ENCODE measurements at places on chromosomes 6 and 20.

- no peak for DNase-seq
- no peaks in the 10 kb centered on the region for H3K27me3 ChIP-seq
- no peak overlapping the region for H3K27ac ChIP-seq
- H3K36me3 ChIP-seq = no peaks in the 10 kb centered on the region
Observed at GRCh38 chr6:106918115-106918514, 56.4 kb downstream of the CD24 start.

GRCh38 chr6:169792306-169793015, 41.0 kb downstream of the ERMARD start:
- no peak for DNase-seq
- H3K27me3 ChIP-seq = no peaks in the 10 kb centered on the region
- no peak overlapping the region for H3K27ac ChIP-seq
- no peaks in the 10 kb centered on the region for H3K4me1 ChIP-seq
- H3K4me3 ChIP-seq = no peak overlapping the region

GRCh38 chr6:83875843-83876242, 16.4 kb downstream of the CYB5R4 start:
- H3K4me3 ChIP-seq = no peak overlapping the region
- no peak for DNase-seq
- H3K36me3 ChIP-seq = no peaks in the 10 kb centered on the region
- H3K27me3 ChIP-seq = no peaks in the 10 kb centered on the region
- no peak overlapping the region for H3K27ac ChIP-seq
- no peaks in the 10 kb centered on the region for H3K4me1 ChIP-seq

- no peak for DNase-seq
- no peaks in the 10 kb centered on the region for H3K36me3 ChIP-seq
- H3K27ac ChIP-seq = no peak overlapping the region
- no peaks in the 10 kb centered on the region for H3K4me1 ChIP-seq
Observed at GRCh38 chr20:46206025-46206424, 87.9 kb downstream of the CD40 start.

- H3K4me1 ChIP-seq = no peaks in the 10 kb centered on the region
- no peaks in the 10 kb centered on the region for H3K36me3 ChIP-seq
Observed at GRCh38 chr20:61556673-61557072, 304.6 kb downstream of the CDH4 start.

DNA sequence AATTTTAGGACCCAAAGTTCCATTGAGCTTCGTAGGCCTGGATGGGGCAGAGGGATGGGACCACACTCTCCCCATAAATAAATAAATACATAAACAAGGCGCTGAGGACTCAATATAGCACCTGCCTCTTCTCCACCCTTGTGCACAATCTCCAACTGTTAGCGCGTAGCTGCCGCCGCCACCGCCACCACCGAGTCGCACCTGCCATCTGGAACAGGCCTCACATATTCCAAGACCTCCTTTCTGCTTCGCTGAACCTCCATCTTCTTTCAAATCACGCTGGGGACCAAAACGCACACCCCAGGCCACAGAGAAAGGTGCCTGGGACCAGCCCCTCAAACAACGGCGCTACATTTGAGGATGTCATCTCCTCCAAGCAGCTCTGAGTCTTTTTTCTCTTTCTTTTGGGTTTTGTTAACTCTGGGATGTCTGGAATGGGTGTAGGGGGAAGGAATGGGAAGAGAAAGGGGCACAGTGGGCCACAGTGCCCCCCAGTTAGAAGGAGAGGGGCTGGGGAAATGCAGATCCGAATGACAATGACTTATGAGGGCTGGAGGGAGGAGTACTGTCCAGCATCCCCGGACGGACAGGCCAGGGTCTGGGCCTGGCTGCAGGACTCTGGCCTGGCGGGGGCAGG, 49.7 kb downstream of the NOL4L start:
- H3K4me1 ChIP-seq = no peaks in the 10 kb centered on the region
- H3K27ac ChIP-seq = no peak overlapping the region
- no peak for DNase-seq
- H3K36me3 ChIP-seq = no peaks in the 10 kb centered on the region
- H3K27me3 ChIP-seq = no peaks in the 10 kb centered on the region

DNA sequence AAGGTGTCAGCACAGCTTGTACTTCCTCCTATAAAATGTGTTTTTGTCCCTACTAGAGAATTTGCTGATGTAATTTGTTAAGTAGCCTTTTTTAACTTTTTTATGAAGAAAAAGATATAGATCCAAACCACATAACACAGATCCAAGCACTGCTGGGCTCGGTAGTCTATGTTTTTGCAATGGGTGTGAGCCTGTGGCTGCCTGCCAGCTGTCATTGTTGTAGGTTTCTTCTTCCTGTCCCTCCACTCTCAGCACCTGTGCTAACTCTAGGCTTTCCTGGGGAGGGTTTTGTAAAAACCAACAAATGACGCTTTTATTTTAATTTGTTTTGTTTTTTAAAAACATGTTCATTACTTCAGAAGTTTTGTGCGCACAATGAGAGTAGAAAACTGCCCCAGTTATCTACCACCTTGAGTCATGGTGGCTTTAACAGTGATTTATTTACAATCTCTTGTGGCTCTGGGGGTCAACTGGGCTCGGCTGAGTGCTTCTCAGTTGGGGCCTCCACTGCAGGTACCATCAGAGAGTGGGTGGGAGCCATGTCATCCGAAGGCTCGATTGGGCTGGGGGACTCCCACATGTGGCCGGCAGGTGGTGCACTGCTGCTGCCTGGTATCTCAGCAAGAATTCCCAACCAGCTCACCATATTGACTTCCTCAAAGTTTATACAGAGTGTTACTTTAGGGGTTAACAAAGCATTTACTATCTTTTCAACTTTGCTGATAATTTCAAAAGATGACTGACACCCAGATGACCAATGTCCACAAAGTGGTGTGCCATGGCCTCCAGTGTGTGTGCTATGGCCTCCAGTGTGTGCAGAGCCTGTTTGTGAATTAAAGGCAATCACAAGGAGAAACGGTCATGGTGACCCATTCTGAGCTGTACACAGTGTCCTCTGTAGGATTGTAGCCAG, 3.0 kb upstream of the CCR6 start:
- no peak for DNase-seq
- H3K4me1 ChIP-seq = peaks cover 2% of the 10 kb centered on the region
- no peaks in the 10 kb centered on the region for H3K27me3 ChIP-seq
- no peaks in the 10 kb centered on the region for H3K36me3 ChIP-seq

DNA sequence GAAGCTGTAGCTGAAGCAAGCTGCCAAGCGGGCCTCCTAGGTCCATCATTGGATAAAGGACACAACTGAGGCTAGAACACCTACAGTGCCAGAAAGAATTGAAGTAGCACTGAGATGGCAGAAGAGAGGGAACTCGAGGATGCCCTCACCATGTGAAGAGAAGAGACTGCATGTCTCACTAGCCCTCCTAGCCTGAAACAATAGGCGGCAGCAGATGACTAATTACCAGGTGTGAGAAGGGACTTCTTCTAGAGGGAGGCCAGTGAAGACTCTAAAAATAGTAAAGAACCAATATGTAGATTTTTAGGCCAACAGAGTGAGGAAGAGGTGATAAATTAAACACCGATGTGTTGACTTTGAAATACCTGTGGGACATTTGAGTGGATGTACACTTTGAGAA, 50.3 kb downstream of the LGSN start:
- no peaks in the 10 kb centered on the region for H3K36me3 ChIP-seq
- H3K4me3 ChIP-seq = no peak overlapping the region
- no peak overlapping the region for H3K27ac ChIP-seq
- no peaks in the 10 kb centered on the region for H3K4me1 ChIP-seq
- H3K27me3 ChIP-seq = no peaks in the 10 kb centered on the region

GRCh38 chr6:108738684-108739416, 109.4 kb upstream of the ARMC2 start:
- no peak overlapping the region for H3K27ac ChIP-seq
- no peaks in the 10 kb centered on the region for H3K36me3 ChIP-seq
- no peaks in the 10 kb centered on the region for H3K27me3 ChIP-seq
- DNase-seq = no peak
- peaks cover 8% of the 10 kb centered on the region for H3K4me1 ChIP-seq

- H3K4me3 ChIP-seq = no peak overlapping the region
- H3K36me3 ChIP-seq = no peaks in the 10 kb centered on the region
- peak overlapping the region; percentile 100 for H3K27ac ChIP-seq
- peaks cover 61% of the 10 kb centered on the region for H3K4me1 ChIP-seq
Observed at GRCh38 chr20:47353692-47354463, 2.6 kb downstream of the ZMYND8 start.

GRCh38 chr6:163287626-163288025, 126.9 kb upstream of the QKI start:
- H3K36me3 ChIP-seq = no peaks in the 10 kb centered on the region
- no peak for DNase-seq
- H3K27me3 ChIP-seq = no peaks in the 10 kb centered on the region

DNA sequence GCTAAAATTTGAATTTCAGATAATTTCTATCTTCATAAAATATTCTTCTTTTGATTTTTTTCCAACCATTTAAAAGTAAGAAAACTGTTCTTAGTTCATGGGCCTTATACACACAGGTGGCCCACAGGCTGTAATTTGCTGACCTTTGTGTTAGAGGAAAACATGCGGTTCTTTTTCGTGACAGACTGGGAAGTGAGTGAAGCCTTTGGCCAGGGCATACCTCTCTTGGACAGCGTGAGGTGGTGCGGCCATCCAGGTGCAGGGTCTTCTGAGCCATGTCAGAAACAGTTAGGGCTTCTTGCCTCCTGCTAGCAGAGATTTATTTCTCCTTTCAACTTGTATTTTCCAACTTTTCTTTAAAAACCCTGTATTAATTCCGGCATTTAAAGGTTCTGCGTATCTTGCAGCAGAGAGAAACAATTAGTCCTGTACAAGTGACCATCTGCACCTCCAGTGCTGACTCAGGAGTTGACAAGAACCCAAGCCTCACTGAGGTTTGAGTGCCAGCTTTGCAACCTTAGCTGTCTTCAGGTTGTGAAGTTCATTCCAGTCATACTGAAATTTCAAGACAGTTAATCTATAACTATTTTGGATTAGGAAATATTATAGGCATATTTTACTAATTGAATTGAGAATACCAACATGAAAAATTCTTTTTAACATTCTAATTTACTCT, 177.8 kb downstream of the LY86 start:
- no peak for DNase-seq
- H3K27ac ChIP-seq = peak overlapping the region; percentile 78
- no peak overlapping the region for H3K4me3 ChIP-seq
- no peaks in the 10 kb centered on the region for H3K27me3 ChIP-seq
- no peaks in the 10 kb centered on the region for H3K4me1 ChIP-seq

- peaks cover 6% of the 10 kb centered on the region for H3K36me3 ChIP-seq
- DNase-seq = peak; percentile 34
- peaks cover 19% of the 10 kb centered on the region for H3K4me1 ChIP-seq
- H3K4me3 ChIP-seq = no peak overlapping the region
- no peaks in the 10 kb centered on the region for H3K27me3 ChIP-seq
Observed at GRCh38 chr20:63194007-63194796, 21.7 kb downstream of the YTHDF1 start.

DNA sequence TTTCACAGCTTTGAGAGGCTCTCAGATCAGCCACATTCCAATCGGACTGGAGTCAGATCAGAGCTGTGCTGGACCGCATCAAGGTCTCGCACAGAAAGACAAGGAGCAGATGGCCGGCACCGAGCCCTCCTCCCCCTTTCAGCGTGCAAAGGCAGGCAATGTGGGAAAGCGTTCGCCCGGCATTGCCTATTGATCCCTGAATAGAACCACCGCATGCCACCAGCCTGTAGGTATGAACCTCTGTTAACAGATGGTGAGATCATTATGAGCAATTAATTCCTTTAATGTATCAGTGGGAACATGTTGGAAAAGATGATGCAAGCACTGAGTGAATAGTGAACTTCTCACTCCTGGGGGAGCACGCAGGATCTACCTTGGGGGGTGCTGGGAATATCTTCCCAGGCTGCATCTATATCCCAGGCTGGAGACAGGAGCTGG, 117.5 kb upstream of the ID4 start:
- H3K36me3 ChIP-seq = no peaks in the 10 kb centered on the region
- H3K27ac ChIP-seq = no peak overlapping the region
- H3K27me3 ChIP-seq = no peaks in the 10 kb centered on the region
- no peak overlapping the region for H3K4me3 ChIP-seq
- H3K4me1 ChIP-seq = no peaks in the 10 kb centered on the region

DNA sequence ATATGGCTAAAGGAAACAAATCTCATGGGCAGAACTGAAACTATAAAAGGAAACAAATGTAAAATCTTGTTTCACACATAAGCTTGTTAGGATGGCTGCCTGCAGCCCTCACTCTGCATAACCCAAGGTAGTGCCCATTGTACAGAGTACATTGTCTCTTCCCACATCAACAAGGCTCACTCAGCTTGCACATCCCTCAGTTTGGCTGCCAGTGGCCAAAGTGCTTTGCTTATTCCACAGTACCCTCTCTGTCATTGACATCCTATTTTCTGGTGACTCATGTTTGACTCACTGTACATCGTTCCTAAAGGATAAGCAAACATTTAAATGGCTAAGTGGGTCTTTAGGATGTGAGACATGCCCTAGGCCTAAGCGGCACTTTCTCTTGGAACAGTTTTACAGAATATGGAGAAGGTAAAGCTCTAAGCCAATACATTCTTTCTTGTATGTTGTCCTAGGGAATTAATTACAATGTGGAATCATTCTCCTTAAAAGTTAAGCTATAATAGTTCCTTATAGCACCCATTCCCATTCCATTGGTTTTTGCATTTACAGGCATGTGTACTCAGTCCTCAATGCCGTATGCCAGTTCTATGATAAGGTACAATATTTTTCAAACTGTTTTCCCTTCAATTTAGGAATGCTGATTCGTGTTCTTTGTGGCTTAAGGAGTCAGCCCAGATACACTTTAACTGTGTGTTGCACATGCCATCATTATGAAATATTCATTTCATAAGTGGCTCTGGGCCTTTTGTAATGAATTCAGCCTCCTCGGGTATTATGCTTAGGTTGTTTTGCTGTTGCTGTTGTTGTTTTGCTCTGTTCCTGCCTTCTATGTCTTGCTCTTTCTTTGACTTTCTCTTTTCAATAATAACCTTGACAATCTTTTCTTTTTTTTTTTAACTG, 5.5 kb downstream of the ANKEF1 start:
- H3K36me3 ChIP-seq = no peaks in the 10 kb centered on the region
- peaks cover 4% of the 10 kb centered on the region for H3K4me1 ChIP-seq
- H3K27me3 ChIP-seq = no peaks in the 10 kb centered on the region
- no peak overlapping the region for H3K27ac ChIP-seq
- H3K4me3 ChIP-seq = no peak overlapping the region

DNA sequence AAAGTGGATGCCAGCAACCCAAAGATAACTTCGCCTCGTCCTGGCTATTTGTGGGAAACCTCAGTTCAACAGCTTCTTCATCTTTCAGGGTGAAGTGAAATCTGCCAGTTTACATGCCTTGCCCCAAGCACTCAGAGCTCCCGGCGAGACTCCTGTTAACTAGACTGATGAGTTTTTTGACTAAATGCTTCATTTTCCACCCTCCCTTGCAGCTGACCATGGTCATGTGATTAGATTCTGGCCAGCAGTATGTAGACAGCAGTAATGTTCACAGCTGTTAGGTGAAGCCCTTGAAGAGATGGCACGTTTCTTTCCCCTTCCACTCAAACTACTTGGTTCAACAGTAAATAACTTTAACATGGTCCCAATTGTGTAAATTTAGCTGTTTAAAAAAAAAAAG, 718.8 kb upstream of the FLRT3 start:
- no peaks in the 10 kb centered on the region for H3K36me3 ChIP-seq
- no peak for DNase-seq
- peaks cover 4% of the 10 kb centered on the region for H3K4me1 ChIP-seq
